ENCODE measurements at places on chromosomes 12 and 14.

DNA sequence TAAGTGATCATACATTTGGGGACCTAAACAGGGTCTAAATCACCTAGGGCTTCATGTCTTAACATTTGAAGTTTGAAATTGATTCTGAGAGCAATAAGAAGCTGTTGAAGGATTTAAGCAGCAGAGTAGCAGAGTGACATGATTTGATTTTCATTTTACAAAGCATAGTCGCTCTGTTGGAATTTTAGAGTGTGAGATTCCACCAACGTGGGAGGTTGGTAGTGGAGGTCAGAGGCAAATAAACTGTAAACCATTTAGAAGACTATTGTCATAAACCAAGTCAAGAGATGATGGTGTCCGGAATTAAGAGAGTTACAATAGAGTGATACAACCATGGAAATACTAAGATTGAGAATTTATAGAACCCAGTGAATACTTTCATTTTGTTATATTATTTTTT is 52.7 kb upstream of the ZDHHC17 start:
- DNase-seq: no peak

DNA sequence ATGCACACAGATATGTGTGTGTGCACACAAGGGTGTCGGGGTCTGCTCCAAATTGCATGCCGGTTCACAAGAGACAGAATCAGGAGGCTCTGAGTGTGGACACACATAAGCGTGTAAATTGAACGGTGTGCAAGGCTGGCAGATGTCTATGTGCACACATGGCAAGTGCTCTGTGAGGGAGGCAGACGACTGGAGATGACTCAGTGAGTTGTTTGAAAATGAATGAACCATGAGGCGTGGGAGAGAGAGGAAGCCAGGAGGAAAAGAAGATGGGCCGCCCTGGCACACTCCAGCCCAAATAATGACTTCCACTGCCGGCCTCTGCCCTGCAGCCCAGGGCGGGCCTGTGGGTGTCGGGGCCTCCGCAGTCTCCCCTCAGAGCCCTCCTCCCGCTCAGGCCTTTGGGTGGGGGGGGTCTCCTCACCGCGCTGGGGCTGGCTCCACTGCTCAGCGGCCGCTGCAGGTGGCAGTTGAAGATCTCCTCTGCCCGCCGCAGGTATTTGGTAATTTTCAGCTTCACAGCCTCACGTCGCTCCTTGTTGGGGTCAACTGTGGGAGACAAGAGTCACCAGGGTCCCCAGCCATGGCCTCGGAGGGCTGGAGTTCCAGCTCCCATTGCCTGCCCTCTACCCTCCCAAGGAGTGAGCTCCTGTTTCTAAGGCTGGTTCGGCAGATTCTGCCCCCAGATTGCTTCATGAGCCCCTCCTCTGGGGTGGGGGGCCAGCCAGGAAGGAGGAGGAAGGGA is 3.5 kb downstream of the RPS6KL1 start:
- no peak for DNase-seq

GRCh38 chr14:95468448-95469133 is 47.9 kb downstream of the SYNE3 start:
- DNase-seq: no peak

DNA sequence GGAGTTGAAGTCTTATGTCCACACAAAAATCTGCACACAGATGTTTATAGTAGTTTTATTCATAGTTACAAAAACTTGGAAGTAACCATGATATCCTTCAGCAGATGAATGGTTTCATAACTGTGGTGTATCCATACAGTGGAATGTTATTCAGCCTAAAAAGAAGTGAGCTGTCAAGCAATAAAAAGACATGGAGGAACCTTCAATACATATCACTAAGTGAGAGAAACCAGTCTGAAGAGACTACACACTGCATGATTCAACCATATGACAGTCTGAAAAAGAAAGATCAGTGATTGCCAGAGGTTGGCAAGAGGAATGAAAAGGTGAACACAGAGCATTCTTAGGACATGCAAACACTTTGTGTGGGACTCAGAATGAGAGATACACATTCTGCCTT is 18.6 kb upstream of the IFNG start:
- DNase-seq: no peak

- no peak for DNase-seq
Measured at GRCh38 chr12:20711846-20712245, 16.7 kb downstream of the SLCO1C1 start.

DNA sequence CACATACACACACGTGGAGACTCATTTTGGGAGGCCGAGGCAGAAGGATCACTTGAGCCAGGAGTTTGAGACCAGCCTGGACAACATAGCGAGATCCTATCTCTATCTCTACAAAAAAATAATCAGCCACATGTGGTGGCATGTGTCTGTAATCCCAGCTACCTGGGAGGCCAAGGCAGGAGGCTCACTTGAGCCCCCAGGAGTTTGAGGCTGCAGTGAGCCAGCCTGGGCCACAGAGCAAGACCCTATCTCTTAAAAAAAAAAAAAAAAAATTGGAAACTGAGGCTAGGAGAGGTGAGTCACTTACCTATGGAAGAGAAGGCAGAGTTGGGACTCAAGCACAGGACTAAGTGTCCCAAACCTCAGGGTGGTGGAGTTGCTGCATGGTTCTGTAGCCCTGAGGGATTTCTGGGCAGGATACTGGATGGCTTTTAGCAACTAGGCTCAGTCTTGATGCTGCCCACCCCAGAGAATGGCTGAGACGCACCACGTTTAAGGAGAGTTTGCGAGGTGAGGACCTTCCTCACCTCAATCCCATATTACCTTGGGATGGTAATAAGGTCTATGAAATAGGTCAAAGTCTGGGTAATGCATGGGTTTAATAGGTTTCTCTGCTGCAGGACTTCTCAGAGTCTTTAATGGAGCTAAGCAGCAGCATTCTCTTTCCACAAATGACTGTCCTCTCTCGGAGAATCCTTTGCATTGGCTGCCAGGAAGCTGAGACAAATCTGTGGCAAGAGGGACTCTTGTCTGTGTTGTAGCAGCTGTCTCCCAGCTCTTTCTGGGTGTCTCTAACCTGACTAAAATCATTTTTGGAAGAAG is 35.6 kb downstream of the SH2B3 start:
- DNase-seq: no peak

DNA sequence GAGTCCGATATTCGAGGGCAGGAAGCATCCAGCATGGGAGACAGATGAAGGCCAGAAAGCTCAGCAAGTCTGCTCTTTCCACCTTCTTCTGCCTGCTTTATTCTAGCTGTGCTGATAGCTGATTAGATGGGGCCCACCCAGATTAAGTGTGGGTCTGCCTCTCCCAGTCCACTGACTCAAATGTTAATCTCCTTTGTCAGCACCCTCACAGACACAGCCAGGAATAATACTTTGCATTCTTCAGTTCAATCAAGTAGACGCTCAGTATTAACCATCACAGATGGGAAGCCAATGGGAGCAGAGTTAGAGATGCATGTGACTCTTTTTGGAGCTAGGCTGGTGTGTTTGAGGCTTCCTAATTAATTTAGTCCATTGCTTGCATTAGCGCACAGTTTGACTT is 17.0 kb downstream of the C12orf75 start:
- DNase-seq: no peak

DNA sequence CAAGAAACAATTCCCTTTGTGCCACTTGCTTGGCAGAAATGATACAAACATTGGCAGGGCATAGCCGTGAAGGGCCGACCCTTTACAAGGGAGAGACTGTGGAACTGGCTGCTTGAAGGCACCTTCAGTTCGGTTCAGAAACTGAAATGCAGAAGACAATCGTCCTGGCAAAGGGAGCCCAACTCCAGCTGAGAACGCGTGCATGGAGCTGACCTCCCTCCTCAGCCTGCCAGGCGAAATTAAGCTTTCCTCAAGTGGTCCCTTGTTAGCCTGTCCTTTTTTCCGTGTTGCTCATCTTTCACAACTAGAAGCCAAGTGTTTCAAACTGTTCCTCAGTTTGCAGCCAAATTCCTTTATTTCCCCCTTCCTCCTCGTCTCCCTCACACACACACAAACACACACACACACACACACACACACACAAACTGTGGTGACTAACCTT is 8.1 kb downstream of the LGR5 start:
- no peak for DNase-seq

DNA sequence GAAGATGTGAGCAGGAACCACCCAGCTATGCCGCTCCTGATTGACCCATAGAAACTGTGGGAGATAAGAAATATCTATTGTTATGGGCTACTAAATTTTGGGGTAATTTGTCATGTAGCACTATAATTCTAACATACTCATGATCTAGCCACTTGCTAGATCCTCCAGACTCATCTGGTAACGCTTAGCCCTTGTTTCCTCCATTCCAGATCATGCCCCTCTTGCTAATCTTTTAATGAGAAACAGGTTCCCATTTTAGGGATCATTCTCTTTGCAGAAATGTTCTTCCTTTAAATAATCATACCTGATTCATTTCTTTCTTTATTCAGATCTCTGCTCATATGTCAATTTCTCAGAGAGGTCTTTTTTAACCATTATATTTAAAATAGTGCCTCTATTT is 3.8 kb upstream of the ARHGDIB start:
- DNase-seq: no peak

- no peak for DNase-seq
Measured at GRCh38 chr14:103453791-103454190, 68.6 kb downstream of the MARK3 start.

DNA sequence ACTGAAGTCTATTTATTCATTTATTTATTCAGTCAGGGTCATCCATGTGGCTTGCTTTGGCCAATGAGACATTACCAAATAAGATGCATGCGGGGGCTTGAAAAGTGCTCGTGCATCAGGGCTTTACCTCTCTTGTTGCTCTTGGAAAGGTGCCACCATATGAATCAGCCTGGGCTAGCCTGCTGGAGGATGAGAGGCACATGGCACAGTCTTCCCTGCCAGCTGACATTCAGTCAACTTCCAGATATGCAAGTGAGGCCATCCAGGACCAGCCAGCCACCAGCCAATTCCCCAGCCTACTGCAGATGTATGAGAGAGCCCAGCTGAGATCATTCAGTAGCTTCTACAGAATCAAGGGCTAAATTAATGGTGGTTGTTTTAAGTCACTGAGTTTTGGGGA is 105.2 kb upstream of the RPH3A start:
- peak; percentile 90 for DNase-seq

DNA sequence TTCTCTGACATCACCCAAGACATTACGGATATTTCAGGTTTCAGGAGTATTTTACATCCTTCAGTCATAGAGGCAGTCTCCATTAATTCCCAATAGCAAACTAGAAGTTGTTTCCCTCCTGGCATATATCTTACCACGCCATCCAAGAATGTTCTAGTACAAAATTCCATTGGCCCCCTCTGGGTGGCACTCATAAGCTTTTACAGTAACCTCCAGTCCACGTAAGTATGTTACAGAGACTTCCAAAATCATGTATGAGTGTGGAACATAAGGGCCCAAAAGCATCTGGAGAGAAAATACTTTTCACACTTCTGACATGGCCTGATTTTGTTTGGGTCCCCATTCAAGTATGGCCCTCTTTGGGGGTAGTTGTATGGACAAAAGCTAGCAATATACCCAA is 58.1 kb upstream of the DHRS4 start:
- DNase-seq: peak; percentile 7

GRCh38 chr12:22399464-22400180 is 65.1 kb upstream of the ST8SIA1 start:
- DNase-seq: no peak

- no peak for DNase-seq
Measured at GRCh38 chr14:68473069-68473468, 319.8 kb downstream of the ZFP36L1 start.

DNA sequence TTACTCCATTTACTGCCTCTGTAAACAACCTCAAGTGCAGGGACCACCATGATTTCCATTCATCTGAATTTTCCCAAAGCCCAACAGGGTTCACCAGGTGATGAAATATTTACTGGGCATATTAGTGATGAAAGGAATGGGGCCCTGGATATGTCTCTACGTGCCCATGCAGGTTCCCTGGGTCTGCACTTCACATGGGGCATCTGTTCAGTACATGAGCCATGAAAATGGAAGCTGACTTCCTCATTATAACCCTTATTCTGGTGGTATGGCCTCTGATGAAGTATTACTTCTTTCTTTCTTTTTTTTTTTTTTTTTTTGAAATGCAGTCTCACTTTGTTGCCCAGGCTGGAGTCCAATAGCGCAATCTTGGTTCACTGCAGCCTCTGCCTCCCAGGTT is 26.5 kb upstream of the CORO1C start:
- DNase-seq: peak; percentile 99

Measured in NCI-H2171 treated with DMSO at 0.1 percent for 48 hours (cell line).